ENCODE measurements at places on chromosomes 12 and 14.
A peak's percentile ranks its signal among the peaks of the same experiment; 100 is the strongest.

DNA sequence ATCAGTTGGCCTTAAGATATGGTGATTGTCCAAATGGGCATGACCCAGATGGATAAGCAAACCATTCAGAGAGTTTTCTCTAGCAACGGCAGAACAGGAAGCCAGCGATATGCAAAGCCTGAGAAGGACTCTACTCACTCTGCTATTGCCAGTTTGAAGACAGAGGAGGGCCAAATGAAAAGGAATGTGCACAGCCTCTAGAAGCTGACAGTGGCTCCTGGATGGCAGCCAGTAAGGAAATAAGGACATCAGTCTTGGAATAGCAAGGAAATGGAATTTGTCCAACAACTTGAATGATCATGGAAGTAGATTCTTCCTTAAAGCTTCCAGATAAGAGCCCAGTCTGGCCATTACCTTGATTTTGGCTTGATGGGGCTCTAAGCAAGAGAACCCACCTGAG lies 60.0 kb downstream of the TMTC2 start:
- no peak for DNase-seq

GRCh38 chr14:103257211-103257962 lies 76.7 kb upstream of the EIF5 start:
- DNase-seq: no peak

DNA sequence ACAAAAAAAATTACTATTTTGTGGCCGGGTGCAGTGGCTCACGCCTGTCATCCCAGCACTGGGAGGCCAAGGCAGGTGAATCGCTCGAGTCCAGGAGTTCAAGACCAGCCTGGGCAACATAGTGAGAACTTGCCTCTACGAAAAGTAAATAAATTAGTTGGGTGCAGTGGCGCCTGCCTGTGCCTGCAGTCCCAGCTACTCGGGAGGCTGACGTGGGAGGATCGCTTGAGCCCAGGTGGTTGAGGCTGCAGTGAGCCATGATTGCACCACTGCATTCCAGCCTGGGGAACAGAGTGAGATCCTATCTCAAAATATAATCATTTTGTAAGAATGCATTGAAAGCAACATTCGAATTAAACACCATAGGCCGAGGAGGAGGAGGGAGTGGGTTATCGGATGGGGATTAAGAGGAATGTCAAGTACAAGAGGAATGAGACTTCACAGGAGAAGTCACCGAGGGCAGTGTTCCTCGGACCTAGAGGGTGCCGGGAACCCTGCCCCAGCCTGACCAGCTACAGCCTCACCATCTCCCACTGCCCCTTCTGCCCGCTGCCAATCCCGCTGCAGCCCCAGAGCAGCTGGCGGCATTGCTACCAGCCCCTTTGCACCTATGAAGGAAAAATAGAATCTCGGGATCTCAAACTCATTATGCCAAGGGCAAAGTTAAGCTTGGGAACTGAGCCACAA lies 32.6 kb upstream of the AACS start:
- no peak for DNase-seq

DNA sequence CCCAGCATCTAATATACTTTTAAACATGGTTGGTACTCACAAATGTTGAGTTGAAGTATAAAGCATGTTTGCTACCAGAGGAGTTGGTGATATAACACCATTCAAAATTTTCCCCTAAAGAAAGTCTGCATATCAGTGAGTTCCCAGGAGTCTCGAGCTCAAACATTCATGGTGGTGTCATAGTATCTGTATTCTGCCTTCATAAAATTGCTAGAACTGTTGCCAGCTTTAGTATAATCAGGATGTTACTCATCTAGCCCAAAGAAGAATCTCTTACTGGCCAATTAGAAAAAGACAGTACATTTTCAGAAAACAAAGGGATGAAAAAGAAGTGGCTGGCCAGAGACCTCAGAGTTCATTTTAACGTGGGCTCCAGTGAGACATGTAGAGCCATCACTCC lies 374.7 kb downstream of the KCNH5 start:
- DNase-seq: no peak

DNA sequence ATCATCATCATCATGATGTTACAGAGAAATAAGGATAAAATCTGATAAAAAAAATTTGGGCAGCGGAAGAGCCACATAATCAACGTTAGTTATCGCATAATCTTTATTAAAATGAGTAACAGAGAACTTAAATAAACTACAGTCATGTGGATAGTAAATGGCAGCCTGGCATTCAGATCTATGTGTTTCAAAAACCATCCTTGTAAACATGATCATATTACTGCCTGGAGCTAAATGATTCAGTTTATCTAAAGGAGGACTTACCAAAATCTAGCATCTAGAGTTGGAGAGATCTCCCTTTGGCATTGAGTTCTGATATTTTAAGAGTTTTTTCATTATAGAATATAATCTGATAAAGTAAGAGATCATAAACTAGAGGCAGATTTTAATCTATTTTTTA lies 200.1 kb upstream of the MGAT4C start:
- DNase-seq: no peak

GRCh38 chr12:115249671-115250278 lies 565.8 kb upstream of the TBX3 start:
- DNase-seq: no peak

DNA sequence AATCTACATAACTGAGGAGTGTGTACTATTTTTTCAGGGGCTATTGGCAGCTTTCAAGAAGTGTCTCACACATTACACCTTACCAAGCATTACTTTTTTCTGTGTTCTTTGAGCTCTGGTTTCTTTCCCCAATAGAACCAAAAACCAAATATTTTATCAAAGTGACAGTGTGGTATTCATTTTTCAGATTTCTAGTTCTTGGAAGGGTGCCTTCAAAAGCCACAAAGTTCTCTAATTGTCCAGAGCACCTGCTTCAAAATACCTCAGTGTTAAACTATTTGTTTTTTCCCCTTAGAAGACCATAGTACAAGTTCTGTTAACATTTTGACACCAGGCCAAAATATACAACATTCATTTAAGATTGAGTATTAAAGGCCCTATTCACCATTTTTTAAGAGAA lies 515.7 kb downstream of the ETNK1 start:
- DNase-seq: no peak

GRCh38 chr14:92903359-92903758 lies 19.6 kb upstream of the CHGA start:
- no peak for DNase-seq

GRCh38 chr14:72040528-72040927 lies 108.3 kb downstream of the RGS6 start:
- no peak for DNase-seq

DNA sequence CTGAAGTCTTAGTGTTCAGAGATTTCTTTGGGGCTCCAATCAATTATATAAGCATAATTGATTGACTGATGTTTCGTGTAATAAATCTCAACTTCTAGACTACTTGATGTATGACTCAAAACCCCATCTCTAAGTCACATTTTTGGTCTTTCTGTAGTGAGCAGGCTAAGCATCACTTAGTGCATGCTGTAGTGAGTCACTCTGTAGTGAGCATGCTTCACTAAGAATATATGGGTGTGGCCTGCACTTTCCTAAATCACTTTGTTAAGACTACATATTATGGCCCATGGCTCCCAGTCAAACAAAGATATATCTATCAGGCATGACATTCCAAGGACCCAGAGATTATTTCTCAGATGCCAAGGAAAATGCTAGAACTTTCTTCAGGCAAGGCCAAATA lies 909.4 kb upstream of the LRFN5 start:
- DNase-seq: no peak

DNA sequence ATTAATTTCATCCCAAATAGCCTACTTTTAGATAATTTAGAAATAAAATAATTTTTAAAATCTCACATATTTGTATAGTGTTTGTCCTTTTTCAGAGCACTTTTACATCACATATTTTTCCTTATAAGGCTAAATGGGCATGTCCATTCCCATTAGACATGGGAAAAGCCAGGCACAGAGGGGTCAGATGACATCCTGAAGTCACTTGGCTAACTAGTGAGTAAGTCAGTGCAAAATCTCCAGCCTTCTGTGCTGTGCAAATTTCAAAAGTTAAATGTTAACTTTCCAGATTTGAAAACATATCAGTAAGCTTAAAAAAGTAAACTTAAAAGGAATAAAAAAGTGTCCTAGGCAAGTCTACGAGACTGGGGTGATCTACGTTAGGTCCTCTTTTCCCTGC lies 117.4 kb downstream of the EMP1 start:
- no peak for DNase-seq

DNA sequence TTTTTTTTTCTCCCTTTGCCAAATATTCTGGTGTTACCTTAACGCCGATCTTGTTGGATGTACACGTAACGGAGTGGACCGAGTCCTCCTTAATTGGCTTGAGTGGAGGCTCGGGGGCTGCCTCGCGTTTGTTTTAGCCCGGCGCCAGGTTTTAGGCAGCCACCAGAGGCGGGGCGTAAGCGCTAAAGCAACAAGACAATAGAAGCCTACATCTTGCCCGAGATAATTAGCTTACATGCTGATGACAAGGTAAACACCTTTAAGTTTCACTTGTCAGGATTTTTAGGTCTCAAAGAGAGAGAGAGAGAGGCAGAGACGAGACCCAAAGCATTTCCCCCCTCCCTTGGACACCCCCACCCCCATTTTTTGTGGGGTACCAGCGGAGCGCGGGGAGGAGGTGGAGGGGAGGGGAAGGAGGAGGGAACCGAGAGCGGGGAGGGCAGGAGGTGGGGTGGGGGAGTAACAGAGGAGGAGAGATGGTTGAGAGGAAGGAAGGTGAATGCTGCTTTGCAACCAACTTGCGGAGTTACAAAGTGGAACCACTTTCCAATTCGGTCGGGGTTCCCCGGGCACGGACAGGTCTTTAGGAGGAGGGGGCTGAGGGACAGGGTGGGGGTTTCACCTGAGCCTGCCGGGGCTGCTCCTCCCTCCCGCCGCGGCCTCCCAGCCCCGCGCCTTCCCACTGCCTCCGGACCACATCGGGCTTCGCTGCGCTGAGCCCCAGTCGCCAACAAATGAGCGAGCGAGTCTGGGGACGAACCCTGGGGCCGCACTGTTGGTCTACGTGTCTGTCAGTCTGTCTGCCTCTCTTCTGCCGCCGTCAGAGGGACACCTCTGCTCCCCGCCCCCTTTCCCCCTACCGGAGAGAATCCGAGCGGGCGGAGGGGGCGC lies at the start of gene NKX2-1:
Gene NKX2-1, minus strand, starts transcription at position 802 of the 891 bp plus-strand sequence. Its CDS starts 103 bp downstream, at position 699.
- DNase-seq: no peak

DNA sequence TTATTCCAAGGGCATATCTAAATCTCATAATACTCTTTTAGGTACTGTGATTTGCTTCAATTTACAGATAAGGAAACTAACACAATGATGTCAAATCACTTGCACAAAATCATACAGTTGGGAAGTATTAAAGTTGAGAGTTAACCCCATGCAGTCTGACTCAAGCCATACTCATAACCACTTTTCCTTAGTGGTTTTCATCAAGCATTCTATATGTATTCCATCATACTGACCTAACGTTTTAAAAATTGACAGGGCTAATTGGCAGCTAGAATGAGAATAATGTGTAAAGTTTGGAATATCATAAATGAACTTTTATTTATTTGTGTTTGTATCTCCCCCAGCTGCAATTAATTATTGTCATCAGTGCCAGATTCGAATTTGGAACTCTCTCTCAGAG lies 20.9 kb downstream of the PUS7L start:
- DNase-seq: no peak

DNA sequence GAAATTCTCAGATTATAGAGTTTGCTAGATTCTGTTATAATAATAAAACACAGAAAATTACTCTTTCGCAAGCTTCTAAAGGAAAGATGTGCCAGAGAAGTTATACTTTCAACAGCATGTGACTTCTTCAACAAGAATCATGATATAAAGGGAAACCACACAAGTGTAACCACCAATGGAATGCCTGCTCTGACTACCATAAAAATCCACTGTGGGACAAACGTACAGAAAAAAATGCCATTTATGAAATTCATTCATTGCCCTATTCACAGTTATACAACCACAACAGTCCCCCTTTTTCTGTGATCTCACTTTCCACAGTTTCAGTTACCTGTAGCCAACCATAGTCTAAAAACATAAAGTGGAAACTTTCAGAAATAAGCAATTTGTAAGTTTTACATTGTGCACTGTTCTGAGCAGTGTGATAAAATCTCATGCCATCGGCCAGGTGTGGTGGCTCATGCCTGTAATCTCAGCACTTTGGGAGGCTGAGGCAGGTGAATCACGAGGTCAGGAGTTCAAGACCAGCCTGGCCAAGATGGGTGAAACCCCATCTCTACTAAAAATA lies 3.2 kb downstream of the CATSPERB start:
- peak; percentile 27 for DNase-seq

DNA sequence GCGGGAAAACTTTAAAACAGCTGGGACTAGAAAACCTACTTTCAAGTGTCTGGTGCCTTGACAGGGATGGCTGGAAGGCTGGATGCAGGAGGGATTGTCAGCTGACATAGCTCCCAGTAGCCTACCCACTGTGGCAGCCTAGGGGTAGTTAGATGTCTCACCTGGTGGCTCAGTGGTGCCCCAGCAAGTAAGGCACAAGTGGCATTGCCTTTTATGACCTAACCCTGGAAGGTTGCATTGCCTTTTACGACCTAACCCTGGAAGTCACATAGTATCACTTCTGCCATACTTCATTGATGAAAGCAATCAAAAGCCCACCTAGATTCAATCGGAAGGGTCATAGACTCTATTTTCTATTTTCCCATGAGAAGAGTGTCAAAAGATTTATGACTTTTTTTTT lies 724.7 kb upstream of the TBX3 start:
- DNase-seq: no peak

DNA sequence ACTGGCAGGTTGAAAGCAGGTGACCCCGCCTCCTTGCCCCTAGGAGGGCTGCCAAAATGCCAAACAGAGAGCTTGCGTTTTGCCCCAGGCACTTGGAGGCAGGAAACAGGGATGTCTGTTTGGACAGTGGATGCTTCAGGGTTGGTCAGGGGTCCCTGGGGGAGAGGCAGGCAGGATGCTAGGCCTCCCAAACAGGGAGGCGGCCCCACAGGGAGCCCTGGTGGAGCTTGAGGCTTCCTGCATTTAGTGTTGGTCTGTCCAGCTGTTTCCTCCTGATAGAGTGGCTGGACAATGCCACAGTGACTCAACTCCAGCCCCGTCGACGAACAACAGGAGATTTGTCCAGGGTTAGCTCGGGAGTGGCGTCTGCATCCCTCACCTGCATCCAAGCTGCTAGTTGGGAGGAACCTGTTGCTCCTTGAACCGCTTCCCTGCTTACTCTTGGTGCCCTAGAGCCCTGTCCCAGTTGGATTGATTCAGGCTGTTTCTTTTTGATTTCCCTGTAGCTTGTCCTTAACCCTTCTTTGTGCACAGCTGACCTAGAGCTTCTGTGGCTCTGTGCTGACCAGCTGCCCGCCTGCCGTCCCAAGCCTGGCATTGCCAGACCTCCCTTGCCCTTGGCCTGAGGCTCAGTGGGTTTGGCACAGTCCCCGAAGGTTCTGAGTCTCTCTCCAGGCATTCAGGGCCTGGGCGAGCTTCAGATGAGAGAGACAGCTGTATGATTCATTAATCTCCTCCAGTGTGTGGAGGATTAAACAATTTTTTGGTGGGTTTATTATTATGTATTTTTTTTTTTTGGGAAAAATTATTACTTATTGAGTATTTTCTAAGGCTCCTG lies 45.9 kb downstream of the TSPAN9 start:
- peak; percentile 80 for DNase-seq

DNA sequence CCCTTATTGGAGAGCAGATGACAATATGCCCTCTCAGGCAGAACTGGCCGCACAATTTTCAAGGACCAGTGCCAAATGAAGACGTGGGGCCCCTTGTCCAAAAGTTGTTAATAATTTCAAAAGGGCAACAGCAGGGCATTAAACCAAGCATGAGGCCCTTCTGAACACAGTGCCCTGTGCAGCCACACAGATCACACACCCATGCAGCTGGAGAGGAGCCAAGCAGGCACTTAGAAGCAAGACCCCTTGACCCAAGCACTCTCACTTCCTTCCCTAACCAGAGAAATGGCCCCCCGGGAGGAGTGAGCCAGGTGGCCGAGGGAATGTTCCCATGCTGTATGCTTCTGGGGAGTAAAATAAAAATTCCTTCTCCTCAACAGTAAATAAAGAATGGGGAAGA lies 114.0 kb upstream of the TMPO start:
- no peak for DNase-seq

GRCh38 chr12:10364815-10365622 lies 24.8 kb downstream of the KLRK1 start:
- DNase-seq: peak; percentile 70
